ENCODE measurements at places on chromosomes 6 and 20.

GRCh38 chr6:169171951-169172350 is 81.7 kb downstream of the THBS2 start:
- DNase-seq: no peak

DNA sequence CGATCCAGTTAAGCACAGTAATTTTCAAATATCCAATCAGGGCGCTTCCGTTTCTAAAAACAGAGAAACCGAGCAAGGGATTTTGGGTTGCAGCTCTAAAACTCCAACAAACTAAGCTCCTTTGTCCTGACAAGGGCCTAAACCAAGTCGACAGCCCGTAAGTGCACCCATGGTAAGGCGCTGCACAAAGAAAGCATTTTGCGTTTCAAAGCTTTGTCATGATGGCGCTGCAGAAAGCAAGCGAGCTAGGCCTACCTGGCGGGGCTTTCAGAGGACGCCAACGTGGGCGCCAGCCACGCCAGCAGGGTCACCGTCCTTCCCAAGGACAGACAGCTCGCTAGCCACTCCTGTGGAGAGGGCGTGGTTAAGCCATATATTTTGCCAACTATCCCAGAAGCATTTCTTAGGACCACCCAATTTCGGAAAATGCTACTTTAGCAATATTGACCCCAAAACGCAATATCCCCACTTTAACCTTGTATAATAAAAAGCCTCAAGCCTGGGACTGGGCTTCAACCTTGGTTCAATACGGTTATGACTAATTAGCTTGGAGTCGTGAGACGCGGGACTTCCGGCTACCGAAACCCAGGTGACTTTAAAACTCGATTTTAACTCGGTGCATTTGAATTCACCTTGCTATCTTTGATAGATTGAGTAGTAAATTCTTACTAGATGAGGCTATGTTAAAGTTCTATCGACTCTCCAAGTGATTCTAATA is 53.8 kb downstream of the TRIM38 start:
- no peak for DNase-seq

DNA sequence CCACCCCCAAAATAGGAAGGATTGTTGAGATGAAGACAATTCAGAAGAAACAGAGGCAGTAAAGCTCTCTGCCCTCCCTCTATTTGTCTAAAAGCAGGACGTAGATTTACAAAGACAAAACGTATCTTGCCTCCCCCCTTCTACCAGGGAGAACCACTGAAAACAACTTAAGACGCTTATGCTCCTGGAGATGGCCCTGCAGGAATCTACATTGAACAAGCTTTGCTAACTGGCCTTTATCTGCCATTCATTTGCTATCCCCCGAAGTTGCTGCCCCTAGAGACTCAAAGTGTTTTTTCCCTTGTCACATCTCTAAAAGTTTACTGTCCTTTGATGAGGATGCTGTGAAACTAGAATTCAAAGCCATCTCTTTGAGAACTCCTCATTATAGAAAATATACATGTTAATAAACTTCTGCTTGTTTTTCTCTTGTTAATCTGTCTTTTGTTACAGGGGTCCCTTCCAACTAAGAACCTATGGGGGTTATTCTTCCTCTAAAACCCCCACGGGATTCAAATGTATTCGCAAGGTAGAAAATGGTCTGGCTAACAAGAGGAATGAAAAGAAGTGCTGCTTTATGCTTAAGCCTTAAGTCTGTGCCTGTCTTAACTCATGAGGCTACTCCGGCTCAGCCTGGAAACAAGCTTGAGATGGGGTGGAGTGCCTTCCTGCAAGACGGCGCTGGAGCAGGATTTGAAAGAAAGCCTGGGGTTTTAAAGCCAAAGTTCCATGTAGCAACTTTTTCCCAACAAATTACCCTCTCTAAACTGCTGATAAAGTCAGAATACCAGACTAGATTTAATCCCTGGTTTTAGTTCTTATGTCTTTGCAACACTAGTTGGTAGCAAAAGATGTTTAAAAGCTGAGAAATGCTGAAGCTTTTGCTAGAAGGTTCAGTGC is 88.0 kb downstream of the CLIC5 start:
- DNase-seq: no peak

DNA sequence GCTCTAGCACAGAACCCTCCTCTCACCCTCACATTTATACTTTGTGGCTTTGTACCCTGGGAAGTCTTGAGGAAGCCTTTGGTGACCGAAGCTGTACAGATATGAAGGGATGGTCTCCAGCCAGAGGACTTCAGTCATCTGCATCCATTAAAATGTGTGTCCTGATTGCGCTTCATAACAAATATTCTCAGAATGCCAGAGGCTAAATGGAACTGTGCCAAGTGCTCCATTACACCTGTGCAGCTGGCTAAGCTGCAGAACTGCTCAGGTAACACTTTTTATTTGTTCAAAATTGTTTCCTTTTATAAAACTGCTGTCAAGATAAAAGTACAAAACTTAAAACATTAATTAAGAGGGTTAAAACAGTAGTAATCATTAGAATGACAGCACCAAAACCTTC is 22.3 kb downstream of the TPBG start:
- peak; percentile 92 for DNase-seq

DNA sequence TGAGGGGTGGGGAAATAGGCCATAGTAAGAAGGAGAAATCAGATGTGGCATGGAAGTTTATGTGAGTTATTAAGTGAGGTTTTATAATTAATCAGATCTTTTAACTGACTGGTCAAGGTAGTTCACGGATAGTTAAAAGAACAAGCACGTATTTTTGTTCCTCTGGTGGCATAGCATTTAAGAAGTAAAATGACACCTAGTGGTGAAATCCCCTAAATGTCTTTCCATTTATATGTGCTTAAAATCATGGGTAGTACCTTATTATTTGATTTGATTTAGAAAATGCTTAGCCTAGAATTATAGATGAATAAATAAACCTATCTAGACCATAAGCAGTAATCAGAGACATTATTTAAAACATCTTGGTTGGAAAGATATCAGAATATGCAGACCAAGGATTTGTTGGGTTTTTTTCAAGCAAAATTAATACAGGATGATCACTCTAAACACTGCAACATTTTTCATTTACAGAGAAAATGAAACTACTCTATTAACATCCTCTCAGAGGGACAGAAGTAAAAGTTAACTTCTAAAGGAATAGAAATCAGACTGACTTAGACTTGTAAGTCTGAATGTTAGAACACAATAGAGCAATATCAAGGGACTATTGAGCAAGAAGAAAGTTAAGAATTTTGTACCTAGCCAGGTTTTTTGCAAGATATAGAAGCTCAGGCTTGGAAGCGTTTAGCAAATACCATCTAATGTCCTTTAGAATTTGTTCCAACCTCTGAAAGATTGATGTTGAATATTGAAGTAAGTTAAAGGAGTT is 81.1 kb downstream of the STXBP5 start:
- DNase-seq: peak; percentile 18

DNA sequence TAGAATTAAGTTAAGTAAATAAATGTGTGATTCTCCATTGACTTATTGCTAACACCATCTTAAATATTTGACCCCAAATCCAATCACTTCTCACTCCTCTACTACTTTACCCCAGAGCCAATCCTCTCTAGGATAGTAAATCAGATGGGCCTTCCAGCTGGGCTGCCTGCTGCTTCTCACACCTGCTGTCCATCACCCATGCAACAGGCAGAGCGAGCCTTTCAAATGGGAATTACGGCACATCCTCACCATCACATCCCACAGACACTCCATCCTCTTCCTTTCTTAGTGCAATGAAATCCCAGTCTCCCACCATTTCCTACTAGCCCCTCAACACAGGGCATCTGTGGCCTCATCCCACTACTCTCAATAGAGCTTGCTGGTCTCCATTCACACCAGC is 34.0 kb downstream of the HLA-F start:
- no peak for DNase-seq

GRCh38 chr6:27894839-27895762 is 17.1 kb downstream of the OR2B2 start:
- peak; percentile 83 for DNase-seq

GRCh38 chr6:91449539-91449938 is 862.7 kb upstream of the MAP3K7 start:
- no peak for DNase-seq

DNA sequence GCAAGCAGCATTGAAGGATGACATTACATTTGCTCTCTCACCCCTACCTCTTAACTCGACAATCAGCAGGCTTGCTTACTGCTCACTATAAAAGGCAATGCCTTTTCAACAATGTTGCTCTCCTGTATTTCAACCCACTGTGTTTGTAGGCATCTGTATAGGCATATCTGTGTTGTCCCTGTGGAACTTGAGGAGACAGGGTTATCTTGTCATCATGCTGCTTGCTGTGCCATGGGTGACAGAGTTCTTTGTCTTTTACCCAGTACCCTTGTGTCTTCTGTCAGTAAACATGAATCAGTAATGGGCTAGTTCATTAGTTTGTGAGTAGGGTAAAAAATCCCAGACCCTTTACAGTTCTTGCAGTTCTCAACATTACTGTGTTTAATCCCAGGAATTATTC is 25.2 kb downstream of the PHF3 start:
- no peak for DNase-seq

DNA sequence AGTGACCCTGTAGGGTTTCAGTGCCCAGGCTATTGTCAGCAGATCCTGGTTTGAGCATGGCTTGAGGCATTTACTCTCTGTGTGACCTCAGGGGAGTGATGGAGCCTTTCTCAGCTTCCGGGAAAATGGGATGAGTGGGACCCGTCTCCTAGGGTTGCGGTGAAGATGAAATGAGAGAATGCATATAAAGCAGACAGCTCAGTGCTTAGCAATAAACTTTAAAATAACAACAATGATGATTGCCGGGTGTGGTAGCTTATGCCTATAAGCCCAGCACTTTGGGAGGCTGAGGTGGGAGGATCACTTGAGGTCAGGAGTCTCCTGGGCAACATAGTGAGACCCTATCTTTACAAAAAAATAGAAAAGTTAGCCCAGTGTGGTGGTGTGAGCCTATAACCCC is 106.0 kb upstream of the MTHFD1L start:
- DNase-seq: no peak

DNA sequence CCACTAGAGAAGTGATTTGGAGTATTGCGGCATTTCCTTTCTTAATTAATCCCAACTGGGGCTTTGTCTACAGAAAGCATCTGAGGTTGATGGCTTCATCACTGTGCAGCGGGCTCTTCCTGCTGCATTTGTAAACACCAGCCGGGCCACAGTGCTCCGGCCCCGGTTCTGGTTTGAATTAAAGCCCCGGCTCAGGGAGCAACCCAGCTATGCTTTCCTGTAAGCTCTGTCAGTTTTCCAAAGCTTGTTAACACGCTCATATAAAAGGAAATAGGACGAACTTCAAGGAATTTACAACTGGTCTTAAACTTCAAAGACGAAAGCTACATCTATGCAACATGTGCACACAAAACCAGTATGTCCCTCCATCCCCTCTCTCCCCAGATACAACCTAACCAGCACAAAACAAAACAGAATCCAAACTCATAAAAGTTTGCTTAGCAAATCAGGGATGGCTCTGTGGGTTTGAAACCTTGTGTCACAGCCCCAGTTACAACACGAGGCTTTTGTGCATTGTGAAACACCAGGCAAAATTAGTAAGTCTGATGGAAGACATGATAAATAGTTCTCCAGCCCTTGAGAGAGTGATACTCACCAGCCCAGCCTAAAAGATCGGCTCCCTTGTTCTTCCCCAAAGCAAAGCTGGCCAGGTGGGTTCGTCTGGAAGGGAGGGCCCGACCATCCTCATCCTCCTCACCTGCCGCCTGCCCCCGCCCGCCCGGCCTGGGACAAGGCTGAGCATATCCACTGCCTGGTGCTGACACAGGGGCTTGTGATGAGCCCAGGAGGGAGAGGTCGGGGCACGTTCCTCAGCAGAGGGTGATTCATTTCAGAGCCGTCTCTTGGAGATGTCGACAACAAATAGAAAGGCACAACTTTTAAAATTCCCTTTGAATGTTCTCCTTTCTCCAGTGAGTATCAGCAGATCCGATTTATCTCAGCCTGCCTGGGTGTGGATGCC is 197.9 kb downstream of the TFAP2C start:
- no peak for DNase-seq

- no peak for DNase-seq
Observed at GRCh38 chr6:127279815-127280214, 13.2 kb downstream of the RNF146 start.

DNA sequence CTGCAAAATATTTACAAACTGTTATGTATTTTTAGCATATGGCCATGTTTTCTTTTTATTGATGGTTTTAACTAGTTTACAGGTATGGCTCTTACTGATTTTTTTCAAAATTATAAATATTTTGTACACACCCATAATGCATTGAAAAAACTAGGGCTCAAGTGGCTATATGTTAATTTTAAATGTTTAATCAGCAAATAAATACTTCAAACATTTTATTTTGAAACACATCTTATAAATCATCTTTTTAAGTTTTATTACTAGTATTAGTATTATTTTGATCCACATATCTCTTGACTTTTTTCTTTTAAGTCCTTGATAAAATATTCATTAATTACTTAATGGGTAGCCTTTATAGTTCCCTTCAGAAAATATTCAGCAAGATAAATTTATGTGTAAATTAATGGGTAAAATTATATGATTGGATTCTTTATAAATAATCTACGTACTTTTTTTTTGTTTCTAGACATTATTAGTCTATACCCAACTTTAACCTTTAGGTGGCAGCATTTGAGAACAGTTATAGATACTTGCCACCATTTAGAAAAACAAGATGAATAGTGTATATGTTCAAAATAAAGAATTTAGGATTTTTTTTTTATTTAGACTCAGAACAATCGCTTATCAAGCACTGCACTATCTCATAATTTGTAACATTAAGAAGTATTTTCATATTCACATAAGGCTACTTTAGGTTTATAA is 241.9 kb downstream of the ADGRB3 start:
- peak; percentile 14 for DNase-seq

- no peak for DNase-seq
Observed at GRCh38 chr20:4681401-4681800, 40.3 kb upstream of the PRND start.

DNA sequence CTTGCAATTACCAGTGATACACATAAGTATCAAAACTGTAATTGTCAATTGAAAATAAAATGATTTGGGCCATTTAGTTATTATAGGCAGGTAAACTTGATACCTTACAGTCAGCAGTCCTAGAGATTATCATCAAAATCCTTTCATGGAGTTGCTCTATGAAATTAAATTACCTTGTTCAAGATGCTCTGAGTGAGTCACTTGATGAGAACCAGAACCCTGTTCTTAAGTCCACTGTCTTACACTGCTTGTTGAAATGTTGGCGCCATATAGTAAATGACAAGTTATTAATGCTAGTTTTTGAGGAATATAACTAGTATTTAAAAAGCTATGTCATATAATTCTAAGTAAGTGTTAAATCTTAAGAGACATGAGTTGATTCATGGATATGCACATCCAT is 37.2 kb upstream of the BAG2 start:
- DNase-seq: no peak

- no peak for DNase-seq
Observed at GRCh38 chr20:25408890-25409289, 1.4 kb downstream of the GINS1 start.
